ENCODE measurements at places on chromosomes 7 and 10.

- no peak for DNase-seq
These were observed 54.2 kb downstream of the SEC61G start for GRCh38 chr7:54704851-54705250.

DNA sequence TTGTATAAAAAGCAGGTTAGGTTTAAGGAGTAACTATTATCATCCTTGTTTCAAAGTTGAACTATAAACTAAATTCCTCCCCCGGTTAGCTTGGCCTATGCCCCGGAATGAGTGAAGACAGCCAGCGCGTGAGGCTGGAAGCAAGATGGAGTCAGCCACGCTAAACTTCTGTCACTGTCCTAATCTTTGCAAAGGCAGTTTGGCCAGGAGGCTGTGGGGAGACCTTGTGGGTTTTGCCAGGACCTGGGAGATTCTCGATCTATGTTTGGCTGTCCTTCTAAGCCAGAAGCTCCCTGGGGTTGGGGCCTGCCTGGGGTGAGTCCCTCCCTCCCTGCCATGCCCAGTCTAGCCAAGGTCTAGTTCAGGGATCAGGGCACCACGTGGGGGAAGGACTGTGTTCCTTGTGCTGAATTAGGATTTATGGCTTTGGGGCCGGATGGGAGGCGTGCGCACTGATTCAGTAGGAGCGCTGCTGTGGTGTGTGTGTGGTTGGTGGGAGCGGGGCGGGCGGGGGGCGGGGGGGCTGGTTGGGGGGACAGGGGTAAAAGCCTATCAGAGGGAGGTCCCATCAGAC lies 871 bp upstream of the GTF2IRD1 start:
- DNase-seq = no peak

- no peak for DNase-seq
These were observed 4.7 kb downstream of the PLAC9 start for GRCh38 chr10:80137031-80137862.

- DNase-seq = no peak
These were observed 65.4 kb upstream of the TNS3 start for GRCh38 chr7:47647181-47647917.

DNA sequence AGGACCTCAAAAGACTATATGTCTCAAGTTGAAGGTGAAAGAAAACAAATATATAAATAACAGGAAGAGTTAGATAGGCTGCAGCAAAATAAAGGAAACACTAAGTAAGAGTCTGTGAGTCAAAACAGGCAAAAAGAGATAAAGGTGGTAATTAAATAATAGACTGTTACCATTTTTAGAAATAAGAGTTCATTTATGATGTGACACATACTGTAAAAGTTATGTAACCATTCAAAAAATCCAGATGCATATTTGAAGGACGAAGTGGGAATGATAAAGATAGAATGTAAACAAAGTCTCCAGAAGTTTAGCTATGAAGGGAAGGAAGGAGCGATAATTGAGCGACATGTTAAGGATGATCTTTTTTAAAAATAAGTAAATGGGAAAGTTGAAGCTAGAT lies 50.5 kb downstream of the HECTD2 start:
- no peak for DNase-seq

DNA sequence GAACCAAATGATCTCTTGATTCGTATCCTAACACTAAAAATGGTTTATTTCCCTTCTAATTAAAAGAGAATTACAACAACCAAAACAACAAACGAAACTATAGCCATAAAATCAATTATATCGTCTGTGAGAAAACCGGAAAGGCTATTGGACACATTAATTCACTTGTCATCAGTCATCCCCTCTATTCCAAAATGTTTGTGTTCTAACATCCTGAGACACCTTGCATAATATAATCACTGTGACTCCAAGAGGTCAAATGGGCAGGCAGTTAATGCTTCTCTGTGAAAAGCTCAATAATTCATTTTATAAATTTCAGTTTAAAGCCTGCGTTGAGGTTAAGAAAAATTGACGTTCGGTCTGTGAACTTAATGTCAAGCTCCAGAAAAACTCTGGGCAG lies 463 bp upstream of the LRRTM3 start:
- DNase-seq = no peak

DNA sequence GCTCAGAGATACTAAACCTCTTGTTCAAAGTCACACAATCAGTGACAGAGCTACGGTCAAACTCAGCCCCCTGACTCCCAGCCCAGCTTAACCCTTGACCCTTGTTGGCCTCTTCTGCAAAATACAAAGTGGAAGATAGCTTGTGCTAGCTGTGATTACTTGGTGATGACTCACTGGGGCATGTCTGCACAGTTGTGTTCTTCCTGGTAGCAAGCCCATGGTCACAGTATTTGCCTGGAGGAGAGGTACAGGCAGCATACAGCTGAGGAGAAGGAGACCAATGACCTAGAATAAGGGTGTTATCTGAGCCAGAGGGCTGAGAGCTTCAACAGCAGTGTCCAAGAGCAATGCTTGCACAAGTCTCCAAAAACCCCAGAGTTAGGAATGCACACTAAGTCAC lies 5.7 kb upstream of the HSPA12A start:
- DNase-seq = no peak

GRCh38 chr10:89566992-89567391 lies 31.6 kb upstream of the SLC16A12 start:
- DNase-seq = no peak

Measured in effector CD4-positive, alpha-beta T cell (primary cell).